Fibroblast of the aortic adventitia (primary cell): ENCODE measurements at places on chromosomes 11 and 22.

DNA sequence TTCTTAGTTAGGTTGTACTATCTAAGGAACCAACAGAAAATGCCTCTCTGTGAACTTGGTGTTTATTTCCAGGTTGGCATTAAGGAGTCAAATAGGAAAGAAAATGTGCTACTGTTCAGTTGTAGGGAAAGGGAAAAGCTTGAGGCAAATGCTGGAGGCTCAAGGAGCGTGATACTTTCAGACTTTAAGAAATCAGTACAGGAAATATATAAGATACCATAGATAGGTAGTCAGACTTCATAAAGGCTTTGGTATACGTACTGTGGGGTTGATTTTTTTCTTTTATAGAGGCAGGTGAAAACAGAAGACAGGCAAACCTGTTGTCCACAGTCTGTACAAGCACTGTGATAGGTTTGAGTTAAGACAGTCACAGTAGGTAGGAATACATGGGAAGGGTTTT, 30.8 kb downstream of the EP300 start:
- DNase-seq = no peak

GRCh38 chr11:72069200-72069599, 11.1 kb downstream of the NUMA1 start:
- DNase-seq = no peak

- DNase-seq = no peak
Measured at GRCh38 chr11:114160894-114161293, 101.4 kb downstream of the ZBTB16 start.

DNA sequence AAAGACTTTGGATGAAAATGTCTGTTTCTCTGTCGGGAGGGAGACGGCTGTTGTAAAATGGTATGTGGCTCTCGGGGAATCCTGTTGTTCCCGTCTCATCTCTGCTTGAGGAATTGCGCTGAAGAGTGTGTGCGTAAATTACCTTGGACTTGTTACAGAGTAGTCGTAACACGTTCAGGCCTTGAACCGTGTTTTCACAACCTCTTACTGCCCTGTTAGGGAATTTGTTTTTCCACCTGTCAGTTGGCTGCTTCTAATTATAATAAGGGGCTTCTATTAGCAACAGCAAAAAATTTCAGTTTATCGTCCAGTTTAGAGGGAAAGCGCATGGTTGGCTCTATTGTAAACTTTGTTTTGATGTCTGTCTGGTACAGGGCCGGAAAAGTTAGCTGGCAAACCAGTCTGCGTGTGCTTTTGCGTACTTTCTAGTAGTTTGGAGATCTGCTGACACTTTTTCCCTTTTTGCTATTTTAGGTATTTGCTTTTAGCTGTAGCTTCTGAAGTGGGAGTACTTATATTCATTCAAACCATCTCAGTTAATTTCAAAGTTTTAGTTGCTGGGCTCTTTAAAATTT, 1.5 kb downstream of the HIPK3 start:
- DNase-seq = peak; percentile 72

DNA sequence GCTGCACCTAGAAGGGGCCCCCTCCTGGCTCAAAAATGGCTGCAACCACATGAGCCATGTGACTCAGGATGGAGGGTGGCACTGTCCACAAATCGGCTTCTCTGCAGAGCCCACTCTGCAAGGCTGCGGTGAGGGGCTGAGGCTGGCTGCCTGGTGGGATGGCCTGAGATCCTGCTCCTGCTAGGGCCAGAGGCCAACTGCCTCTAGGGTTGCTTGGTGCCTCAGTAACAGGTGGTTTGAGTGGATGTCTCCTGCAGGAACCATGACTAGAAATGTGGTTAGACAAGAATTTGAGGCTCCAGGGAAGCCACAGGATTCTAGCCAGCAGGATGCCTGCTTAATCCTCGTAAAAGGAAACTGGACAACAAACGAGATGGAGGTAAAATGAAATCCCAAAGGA, 17.1 kb downstream of the PATZ1 start:
- no peak for DNase-seq

DNA sequence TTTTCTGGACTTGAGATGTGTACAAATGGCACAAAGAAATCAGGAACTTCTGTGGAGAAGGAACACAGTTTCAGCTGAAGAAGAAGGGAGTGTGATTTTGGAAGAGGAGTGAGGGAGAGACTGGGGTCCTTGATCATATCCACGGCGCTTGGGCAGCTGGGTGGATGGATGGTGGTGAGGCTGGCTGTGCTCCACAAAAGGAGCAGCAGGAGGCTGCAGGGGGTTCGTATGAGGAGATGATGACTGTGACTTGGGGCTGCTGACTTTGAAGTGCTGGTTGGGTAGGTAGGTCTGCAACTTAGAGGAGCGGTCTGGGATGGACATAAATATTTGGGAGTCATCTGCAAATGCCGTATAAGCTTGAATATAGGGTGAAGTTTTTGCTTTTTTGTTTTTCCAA, 1.3 kb upstream of the DCHS1 start:
- DNase-seq = no peak

GRCh38 chr11:57313788-57314135, 11.0 kb downstream of the TNKS1BP1 start:
- no peak for DNase-seq

DNA sequence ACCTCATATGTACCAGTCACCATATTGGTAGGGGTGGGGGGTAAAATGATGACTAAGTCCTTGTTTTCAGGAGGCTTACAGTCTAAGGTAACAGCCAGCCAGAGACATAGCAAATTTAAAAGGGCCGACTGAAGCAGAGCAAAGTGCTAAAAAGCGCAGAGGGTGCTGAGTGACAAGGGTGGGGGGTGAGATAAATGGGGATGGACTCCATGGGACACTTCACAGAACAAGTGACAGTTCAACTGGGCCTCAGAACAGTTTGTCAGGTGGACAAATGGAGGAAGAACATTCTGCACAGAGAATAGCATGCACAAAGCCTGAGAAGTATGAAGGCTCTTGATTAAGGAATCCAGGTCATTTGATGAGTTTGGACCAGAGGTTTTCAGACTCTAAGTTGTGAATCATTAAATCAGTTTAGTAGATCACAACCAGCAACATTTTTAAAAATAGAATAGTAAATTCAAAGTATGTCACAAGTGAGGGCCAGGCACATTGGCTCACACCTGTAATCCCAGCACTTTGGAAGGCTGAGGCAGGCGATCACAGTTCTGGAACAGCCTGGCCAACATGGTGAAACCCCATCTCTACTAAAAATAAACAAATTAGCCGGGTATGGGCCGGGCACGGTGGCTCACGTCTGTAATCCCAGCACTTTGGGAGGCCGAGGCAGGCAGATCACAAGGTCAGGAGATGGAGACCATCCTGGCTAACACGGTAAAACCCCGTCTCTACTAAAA, 14.0 kb downstream of the BBS1 start:
- DNase-seq = no peak

DNA sequence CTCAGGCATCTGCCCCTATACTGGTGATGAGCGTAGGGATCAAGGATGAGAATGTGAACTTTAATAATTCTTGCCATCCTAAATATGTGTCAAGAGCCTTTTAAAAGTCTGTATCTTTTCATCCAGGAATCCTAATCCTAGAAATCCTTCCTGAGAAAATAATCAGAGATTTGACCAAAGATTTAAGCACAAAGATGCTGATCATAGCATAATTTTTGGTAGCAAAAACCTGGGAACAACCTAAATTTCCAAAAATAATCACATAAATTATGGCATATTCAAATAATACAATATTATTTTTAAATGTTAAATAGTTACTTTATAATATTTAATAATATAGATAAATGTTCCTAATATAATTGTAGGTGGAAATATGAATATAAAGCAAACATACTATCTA, 76.1 kb downstream of the SERGEF start:
- no peak for DNase-seq

- no peak for DNase-seq
Measured at GRCh38 chr22:19980766-19981165, 35.9 kb downstream of the ARVCF start.

GRCh38 chr22:45420539-45420938, 7.0 kb downstream of the RIBC2 start:
- no peak for DNase-seq

- no peak for DNase-seq
Measured at GRCh38 chr11:83223457-83223856, 29.9 kb downstream of the ANKRD42 start.

DNA sequence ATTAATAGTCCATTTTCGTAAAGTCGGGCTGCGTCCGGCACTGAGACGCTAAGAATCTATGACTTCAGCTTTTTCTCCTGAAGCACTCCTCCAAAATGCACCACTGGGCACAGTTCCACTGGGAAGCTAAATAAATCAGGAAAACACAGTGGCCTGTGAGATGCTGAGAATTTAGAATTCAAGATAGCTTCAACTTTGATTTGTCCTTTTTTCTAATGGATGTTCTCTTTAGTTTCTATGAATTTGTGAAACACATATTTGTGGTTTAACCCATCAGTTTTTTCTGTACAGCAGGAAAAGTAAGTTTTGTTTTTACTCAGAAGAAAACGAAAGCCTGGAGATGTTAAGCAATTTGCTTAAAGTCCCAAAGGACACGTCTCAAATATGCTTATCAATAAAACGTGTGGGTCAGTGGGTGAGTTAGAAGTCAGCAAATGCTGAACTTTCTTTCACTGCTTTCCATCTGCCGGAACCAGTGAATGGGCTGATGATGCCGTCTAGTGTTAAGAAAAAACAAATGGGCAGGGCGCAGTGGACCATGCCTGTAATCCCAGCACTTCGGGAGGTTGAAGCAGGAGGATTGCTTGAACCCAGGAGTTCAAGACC, 40.7 kb upstream of the CLMP start:
- DNase-seq = peak; percentile 92

GRCh38 chr11:66492161-66492865, 12.1 kb downstream of the DPP3 start:
- DNase-seq = no peak

- no peak for DNase-seq
Measured at GRCh38 chr11:45930031-45930794, 7.8 kb downstream of the LARGE2 start.

GRCh38 chr22:46374663-46375474, 39.4 kb downstream of the TRMU start:
- DNase-seq = no peak

- DNase-seq = no peak
Measured at GRCh38 chr11:99351624-99352023, 330.9 kb downstream of the CNTN5 start.

GRCh38 chr11:14179116-14179820, 179.7 kb downstream of the RRAS2 start:
- peak; percentile 54 for DNase-seq

DNA sequence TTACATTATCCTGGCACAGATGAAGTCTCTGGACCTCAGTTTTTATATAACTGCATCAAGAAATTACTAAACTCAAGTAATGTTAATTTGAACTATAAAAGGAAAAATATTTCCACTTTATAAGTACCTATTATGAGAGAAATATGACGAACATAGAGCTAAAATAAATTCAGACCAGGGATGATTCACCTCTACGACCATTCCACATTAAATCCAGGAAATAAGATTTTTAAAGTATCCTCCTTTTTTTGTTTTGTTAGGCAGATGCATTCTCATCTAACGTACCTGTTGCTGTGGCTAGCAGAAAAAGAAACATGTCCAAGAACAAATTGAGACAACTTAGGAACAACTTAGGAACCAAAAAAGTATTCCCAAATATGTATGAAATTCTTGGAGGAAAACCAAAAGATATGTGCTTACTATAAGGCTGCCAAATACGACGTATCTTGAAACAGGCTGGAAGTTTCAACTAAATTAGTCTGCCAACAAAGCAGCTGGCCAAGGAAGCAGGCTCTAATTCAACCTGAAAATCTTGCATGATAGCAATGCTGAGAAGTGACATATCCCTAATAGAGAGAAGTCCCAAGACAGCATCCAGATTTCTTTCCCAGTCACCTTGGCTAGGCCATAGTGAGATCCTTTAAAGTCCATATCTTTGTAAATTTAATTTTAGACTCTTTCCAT, 15.7 kb downstream of the SPTY2D1 start:
- DNase-seq = peak; percentile 90

DNA sequence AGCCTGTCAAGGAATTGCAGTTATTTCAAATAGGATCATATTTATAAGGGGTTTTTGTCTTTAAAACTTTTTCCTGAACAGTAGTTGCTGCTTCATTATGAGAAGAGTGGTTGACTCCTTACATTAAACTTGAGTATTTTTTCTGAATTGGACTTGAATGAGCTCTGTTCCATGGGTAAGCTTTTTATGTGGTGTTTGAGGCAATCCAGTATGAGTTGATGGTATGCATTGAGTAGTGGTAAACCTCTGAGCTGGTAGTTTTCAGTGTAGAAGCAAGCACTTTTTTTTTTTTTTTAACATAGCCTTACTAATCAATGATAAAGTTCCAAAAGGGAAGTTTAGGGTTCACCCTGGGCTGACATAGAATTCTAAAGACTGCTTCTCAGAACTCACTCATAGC, 3.4 kb downstream of the KMT2A start:
- DNase-seq = no peak

- DNase-seq = no peak
Measured at GRCh38 chr11:118694185-118694584, 14.7 kb upstream of the TREH start.

GRCh38 chr22:23138584-23139435, 3.0 kb downstream of the RSPH14 start:
- DNase-seq = no peak

GRCh38 chr11:12693479-12694182, 19.4 kb downstream of the TEAD1 start:
- DNase-seq = peak; percentile 98

GRCh38 chr11:28017816-28018215, 90.1 kb downstream of the KIF18A start:
- DNase-seq = peak; percentile 4

DNA sequence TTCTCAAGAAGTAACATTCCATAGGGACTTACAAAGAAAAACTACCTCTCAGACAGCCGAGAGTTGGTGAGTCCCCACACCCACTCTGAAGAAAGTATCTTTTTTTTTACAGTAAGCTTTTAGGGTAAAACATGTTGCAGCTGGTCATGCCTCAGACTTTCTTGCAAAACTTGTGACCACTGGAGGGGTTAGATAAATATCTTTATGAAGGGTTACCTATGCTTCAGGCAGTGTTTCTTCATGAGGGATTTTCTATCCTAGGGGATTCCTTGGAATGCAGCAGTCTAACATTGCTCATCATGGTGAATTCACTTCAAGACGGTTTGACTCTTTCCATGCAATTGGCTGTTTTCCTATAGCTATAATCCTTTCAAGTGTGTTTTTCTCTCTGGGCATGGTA, 20.8 kb upstream of the SNX19 start:
- no peak for DNase-seq

- DNase-seq = peak; percentile 91
Measured at GRCh38 chr11:32034149-32034548, 56.7 kb upstream of the RCN1 start.

DNA sequence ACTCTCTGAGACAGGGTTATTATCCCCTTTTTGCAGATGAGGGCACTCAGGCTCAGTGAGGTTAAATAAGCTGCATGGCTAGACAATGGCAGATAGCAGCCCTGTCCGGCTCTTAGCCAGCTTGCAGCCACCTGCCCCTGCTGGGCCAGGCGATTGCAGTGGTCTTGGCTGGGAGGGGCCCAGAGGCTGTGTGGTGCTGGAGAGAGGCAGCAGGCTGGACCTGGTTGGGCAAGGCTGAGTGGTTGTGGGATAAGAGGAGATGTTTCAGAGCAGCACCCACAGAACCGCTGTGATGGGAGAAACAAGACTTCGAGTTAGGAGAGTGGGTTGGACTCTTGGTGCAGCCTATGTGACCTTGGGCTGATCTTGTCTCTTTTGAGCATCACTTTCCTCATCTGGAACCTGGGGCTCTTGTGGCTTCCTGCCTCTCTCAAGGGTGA, 25.5 kb downstream of the PTPRJ start:
- DNase-seq = no peak
